ENCODE measurements at places on chromosomes 6 and 20.

- DNase-seq, result no peak
Observed at GRCh38 chr20:35461620-35462019, 6.2 kb downstream of the CEP250 start.

DNA sequence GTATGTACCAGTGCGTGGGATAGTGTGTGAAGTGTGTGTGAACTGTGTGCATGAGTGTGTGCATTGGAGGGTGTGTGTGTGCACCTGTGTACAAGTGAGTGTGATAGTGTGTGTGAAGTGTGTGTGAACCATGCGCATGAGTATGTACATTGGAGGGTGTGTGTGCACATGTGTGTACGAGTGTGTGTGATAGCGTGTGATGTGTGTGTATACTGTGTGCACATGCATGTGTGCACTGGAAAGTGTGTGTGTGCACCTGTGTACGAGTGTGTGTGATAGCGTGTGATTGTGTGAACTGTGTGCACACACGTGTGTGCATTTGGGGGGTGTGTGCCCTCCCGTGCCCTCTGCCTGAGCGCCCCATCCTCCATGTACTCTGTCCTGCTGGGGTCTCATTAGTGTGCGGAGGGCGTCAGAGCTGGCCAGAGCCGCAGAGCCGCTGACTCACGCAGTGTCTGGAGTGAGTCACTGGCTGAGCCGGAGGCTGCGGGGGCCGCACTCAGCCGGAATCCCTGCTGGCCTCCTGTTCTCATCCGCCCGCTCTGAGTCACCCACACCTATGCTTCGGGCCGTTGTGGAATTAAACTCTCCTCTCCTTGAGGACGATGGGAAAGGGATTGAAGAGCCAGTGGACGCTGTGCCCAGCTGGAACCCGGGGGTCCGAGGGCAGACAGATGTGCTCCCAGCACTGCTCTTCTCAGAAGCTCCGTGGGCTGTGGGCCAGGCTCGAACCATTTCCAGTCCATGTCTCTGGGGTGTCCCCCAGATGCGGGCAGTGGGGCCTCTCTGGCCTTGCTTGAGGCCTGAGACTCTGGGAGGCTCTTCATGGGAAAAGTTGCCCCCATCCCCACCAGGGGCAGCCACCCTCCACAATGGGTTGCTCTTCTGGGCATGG, 27.3 kb upstream of the STX16 start:
- DNase-seq, result peak; percentile 16

DNA sequence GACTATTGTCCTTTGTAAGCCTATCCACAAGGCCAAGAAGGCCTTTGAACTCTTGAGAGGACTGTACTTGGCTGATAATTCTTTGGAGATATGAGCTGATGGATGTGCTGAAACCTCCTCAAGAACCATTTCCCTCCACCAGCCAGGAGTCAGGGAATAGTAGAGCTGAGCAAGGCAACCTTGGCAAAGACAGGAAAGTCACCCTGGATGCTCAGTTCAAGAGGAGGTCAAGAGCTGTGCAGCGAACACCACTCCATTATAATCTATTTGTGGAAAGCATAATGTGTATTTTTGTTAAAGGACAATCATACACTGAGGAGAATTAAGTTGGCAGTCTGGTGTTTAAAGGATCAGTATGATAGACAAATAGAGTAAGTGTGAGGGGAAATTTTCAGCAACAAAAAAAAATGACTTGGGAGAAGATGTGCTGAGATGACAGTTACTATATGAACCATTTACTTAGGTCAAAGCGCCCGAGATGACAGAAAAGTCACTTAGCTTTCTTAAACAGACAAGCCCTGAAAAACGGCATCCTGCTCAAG, 177.2 kb upstream of the COL21A1 start:
- DNase-seq, result no peak

GRCh38 chr6:1153696-1154245, 158.1 kb upstream of the FOXQ1 start:
- DNase-seq, result no peak

GRCh38 chr6:151388997-151389617, 2.3 kb downstream of the ZBTB2 start:
- DNase-seq, result no peak

DNA sequence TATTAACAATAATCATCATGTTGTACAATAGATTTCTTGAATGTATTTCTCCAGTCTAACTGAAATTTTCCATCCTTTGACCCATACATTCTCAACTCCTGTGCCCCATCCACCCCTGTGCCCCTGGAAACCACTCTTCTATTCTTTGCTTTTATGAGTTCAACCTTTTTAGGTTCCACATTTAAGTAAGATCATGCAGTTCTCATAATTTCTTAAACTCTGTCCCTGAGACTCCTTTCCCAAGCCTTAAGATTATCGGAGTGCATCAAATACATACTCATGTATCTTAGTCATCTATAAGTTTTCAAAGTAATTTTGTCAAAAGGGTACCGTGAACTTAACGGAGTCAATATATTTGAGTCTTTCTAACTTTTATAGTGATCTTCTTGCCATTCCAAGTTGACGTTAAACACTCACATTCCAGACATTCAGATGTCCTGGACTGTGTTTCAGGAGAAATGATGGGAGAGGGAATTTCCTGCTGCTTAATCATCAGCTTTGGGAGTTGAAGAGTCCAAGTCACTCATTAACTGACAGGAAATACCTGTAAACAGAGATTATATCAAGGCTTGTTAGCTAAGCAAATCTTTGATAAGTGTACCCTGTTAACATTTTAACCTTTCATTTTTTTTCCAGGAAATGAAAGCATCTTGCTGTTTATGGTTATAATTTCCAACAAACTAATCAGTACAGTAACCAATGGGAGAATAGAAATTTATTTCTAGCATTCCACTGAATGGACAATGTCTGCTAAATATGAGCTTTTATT, 73.3 kb downstream of the ADGRG6 start:
- no peak for DNase-seq

DNA sequence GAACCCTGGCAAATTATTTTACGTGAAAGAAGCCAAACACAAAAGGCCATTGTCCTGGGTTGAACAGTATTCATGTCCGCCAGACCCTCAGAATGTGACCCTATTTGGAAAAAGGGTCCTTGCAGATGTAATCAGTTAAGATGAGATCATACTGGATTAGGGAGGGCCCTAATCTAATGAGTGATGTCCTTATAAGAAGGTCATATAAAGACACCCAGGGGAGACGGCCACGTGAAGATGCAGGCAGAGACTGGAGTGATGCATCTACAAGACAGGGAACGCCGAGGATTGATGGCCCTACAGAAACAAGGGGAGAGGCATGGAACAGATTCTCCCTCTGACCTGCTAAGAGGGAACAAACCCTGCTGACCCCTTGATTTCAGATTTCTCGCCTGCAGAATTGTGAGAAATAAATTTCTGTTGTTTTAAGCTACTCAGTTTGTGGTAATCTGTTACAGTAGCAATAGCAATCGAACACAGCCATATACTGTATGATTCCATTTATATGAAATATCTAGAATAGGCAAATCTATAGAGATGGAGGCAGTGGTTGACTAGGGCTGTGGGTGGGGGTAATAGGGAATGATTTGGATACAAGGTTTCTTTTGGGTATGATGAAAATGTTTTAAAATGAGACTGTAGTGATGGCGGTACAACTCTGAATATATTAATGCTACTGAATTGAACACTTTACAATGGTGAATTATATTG, 132.9 kb upstream of the NUP153 start:
- no peak for DNase-seq

DNA sequence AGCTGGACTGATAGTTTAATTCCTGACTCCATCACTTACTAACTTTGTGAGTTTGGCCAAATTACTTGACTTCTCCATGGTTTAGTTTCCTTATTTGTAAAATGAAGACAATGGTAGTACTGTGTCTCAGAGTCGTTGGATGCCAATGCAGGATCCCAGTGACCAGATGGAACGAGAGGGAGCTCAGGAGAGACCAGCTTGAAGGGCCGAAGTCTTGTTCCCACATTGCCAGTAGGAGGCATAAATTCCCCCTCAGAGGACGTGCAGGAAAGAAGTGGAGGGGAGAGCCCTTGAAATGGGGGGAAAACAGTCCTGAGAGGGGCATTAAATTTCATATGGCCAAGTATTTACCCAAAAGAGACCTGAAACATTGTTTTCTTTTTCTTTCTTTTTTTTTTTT, 2.1 kb upstream of the MUC22 start:
- no peak for DNase-seq

- DNase-seq, result no peak
Observed at GRCh38 chr6:7124114-7124513, 16.4 kb downstream of the RREB1 start.

DNA sequence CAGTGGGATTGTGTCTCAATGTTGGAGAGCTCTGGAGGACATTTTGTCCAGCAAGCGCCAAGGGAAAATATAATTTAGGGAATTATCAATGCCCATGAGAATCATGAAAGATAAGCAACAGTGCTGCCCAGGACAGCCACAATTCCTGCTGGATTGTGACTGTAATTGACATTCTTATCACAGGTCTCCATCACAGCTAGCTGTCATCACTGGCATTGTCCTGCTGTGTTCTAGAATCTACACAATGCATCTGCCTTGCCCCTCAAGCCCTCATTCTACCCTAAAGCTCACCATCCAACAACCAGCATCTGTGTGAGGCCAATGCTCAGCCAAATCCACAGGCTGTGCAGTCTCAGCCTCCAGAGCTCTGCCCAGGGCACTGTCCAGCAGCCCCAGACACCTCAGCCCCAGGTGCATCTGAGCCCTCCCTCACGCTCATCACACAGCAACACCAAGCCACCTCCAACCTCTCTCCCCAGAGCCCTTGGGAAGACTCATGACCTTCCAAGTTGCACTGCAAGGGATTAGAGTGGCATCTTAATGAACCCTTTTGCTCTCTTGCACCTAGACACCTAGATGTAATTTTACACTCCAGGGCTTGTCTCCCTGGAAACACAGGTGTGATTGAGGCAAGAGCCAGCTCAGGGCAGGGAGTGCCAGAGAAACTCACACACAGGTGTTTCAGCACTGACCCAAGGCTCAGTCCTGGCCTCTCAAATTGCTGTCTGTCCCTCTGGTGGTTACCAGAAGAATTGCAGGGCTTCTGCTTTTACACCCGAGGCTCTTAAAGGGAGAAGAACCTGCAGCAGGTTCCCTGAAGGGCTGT, 85.2 kb upstream of the PHACTR3 start:
- peak; percentile 19 for DNase-seq

- no peak for DNase-seq
Observed at GRCh38 chr6:108767418-108768165, 80.6 kb upstream of the ARMC2 start.

- no peak for DNase-seq
Observed at GRCh38 chr20:47206962-47207641, 149.4 kb downstream of the ZMYND8 start.

DNA sequence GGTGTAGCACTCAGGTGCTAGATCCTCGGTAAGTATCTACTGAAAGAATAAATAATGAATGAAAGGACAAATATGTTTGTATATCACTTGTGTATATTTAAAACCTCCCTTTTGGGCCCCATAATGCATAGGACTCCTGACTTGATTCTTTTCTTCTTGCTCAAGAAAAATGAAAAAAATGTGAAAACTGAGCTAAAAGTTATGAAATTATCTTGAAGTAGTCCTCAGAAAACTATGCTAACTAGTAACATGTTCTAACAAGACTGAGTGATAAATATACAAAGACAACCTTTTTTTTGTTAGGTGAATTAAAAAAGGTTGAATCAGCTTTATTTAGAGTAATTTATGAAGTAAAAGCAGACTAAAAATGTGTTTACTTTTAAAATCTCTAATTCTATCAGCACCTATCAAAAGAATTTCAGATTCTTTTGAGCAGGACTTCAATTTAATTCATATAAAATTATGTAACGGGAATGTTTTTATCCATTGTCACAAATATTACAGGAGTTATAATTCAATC, 247.8 kb upstream of the JAG1 start:
- no peak for DNase-seq

- DNase-seq, result no peak
Observed at GRCh38 chr6:156974830-156975261, 197.7 kb downstream of the ARID1B start.

GRCh38 chr6:19159089-19159488, 678.1 kb upstream of the ID4 start:
- DNase-seq, result no peak

GRCh38 chr20:41657655-41658054, 39.5 kb upstream of the CHD6 start:
- DNase-seq, result no peak

GRCh38 chr6:14966096-14966905, 279.6 kb upstream of the JARID2 start:
- no peak for DNase-seq

GRCh38 chr6:46637933-46638332, 14.7 kb downstream of the CYP39A1 start:
- DNase-seq, result no peak

GRCh38 chr6:80457439-80457933, 351.0 kb downstream of the BCKDHB start:
- DNase-seq, result peak; percentile 73

DNA sequence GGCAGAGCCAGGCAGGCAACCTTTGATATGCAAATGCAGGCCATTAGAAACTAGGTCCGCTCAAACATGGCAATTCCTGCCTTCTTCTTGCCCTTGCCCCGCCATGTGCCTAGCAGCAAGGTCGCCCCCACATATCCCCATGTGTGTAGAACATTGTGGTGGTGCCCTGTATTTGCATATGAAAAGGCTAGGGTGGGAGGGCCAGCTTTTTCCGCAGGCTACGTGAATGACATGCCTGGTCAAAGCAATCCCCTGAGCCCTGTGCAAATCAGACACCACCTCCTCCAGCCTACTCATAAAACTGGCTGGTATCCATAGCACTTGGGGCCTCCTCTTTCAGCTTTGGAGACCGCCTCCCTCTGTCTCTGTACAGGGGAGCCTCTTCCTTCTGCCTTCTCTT, 31.6 kb downstream of the GSTA2 start:
- no peak for DNase-seq

GRCh38 chr6:50608421-50608820, 104.9 kb upstream of the TFAP2D start:
- DNase-seq, result no peak
